ENCODE measurements at places on chromosomes 7 and 10.

DNA sequence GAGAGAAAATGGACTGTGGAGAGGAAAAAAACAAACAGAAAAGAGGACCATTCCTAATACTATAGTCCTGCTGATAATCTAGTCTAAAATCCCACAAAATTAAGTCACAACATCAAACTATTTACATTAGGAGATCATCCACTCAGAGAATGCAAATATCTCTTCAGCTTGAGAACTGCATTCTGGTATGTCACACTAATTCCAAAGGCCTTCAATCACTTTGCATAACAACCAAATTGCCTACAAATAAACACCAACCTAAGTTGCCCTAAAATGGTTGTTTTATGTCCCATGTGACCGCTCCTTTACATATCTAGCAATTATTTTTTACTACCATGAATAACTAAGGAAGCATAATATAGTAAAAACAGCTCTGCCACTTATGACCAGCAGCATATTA, 264.3 kb downstream of the CACNA2D1 start:
- no peak for DNase-seq

GRCh38 chr7:4225361-4225771, 456.7 kb upstream of the FOXK1 start:
- DNase-seq: no peak

GRCh38 chr10:5446390-5446926, 34.1 kb downstream of the NET1 start:
- DNase-seq: peak; percentile 16

GRCh38 chr10:66586897-66587679, 338.7 kb upstream of the LRRTM3 start:
- DNase-seq: no peak

GRCh38 chr10:26527018-26527417, 88.9 kb downstream of the APBB1IP start:
- no peak for DNase-seq

DNA sequence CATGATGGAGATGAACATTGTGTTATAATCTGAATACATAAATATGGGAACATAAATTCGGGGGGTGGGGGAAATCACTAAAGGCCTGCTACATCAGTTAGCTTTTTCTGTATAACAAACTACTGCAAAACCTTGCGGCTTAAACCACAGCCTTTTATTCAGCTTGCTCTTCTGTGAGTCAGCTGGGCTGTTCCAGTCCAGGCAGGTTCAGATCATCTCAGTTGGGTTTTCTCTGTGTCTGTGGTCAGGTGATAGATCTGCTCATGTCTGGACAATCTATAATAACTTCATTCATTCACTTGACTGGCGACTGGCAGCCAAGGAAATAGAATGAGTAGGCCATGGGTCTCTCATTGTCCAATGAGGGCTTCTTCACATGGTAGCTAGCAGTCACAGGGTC, 23.5 kb downstream of the HTR7 start:
- DNase-seq: no peak

DNA sequence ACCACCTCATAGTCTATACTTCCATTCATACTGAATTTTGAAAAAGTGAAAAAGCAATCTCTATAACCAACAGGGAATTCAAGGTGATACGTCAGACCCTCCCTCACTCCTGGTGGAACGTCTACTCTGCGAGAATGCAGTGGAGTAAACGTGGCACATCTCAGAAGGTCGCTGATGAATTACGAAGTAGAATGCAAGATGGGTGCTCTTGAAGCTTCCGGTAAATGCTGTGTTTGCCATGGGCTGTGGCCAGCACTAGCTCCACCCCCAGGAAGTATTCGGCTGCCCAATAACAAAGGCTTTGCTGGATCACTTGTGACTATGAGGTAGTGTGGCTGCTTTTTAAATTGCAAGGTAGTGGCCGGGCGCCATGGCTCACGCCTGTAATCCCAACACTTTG, 226.0 kb downstream of the PRPF18 start:
- DNase-seq: no peak

GRCh38 chr7:16026253-16027020, 340.0 kb upstream of the MEOX2 start:
- DNase-seq: no peak

DNA sequence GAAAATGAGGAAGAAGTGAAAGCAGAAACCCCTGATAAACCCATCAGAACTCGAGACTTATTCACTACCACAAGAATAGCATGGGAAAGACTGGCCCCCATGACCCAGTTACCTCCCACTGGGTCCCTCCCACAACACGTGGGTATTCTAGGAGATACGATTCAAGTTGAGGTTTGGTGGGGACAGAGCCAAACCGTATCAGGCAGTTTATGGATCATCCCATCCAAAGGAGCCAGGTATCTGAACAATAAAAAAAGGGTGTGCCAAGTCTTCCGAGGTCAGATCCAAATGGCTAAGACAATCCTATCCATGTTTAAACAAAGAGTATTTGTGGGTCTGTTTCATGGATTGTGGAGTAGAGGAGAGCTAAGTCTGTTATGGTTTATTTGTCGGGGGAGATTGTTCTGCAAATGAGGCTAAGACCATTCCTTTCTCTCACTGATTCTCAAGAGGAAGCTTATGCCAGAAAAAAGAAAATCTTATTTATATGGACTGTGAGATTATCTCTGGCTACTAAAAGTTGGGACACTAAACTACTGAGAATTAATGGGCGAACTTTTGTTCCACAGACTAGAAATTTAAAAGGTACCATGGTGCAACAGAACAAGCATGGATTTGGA, 203.7 kb downstream of the IPMK start:
- DNase-seq: no peak

GRCh38 chr7:134910214-134910890, 76.0 kb upstream of the AGBL3 start:
- DNase-seq: no peak

DNA sequence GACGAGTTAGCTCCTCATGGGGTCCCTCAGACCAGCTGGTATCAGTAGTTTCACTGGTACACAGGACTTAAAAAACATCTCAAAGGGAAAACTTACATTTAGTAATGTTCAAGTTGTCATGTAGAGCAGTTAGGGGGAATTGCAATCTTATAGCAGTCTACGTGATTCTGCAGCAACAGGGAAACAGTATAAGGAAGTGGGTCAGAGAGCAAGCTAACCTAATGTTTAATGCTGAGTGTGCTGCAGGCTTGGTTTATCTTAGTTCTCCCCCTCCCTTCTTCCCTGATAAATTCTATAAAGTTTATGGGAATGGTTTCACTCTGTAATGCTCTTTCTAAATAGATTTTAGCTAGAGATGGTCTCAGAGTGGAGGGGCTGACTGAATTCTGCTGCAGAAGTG, 11.3 kb downstream of the SPAM1 start:
- DNase-seq: no peak

DNA sequence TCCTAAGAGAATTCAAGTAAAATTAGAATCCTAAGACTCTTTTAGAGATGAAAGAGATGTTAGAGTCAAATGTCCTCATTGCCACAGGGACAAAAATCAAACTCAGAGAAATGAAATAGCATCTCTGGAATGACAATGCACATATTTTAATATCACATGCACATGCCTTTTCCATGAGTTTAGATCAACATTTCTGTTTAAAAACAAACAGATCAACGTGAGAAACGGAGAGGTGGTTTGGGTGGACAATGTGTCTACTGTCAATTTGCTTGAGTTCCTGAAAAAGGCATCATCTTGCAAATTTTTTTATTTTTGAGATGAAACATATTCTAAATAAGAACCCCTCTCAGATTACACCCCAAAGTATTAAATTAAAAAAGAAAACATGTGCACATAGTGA, 130.0 kb downstream of the CHRM2 start:
- no peak for DNase-seq

DNA sequence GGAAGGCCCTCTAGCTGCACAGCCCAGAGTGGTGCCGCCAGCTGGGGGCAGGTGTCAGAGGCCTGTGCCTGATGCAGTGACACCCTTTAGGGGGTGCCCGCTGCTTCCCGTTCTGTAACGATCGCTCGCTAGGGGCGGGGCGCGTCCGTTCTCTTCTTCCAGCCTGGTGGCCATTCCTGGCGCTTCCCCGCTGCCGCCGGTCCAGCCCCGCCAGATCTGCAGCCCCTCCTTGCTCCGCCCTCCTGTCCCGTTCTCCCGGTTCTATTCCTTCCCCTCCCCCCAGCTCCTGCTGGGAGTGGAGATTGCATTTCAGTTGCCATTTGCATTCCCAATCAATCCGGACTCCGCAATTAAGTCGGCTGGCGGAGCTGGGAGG, 39.2 kb downstream of the AGAP3 start:
- no peak for DNase-seq

DNA sequence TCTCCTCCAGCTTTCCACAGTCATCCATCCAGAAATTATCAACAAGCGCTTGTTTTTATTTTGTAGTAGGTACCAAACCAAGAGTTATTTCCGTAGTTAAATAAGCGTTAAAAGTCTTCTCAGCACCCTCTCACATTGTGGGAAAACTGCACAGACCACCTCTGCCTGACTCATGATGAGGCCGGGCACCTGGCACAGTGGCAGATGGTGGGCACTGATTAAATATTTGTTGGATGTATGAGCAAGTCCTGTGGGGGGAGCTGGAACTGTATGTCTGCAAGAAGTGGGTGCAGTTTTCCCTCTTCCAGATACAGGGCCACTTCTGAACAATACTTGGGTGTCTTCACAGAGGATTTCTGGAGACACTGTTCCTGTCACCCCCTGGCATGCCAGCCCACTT, 5.3 kb upstream of the REPIN1 start:
- no peak for DNase-seq

GRCh38 chr10:105150259-105150880, 509.3 kb downstream of the SORCS3 start:
- no peak for DNase-seq

GRCh38 chr7:74709880-74710671, 52.6 kb downstream of the GTF2I start:
- no peak for DNase-seq

DNA sequence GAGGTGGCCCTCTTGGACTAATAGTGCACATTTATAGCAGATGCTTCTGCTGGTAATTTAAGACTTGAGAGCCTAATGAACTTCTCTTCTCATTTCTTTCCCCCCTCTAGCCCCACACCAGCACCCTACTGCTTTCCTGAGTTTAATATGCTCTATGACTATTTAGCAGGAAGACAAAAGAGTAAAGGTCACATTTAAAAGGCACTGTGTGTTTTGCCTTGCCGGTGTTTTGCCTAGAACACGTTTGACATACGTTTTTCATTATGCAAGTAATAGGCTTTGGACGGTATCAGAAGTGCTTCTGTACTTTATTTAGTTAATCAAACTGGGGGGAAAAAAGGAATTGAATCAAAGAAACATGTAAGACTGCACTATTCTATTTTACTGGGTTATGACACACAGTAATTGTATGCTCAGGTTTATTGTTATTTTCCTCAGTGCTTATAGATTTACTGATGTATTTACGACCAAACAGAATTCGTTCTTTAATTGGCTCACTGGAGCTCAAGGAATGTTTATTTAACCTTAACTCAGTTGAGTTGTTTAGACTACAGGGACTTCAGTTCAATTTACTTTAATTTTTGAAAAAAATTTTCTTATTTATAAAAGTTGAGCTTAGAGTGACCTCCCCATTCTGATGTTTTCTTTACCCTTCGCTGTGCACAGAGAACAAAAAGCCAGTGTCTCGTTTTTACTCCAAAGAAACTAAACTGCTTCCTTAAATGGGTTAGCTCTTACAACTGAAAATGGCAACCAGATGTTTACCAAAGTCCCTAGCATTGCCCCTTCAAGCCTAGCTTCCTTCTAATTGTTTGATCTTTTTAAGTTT, 35.4 kb downstream of the CPED1 start:
- no peak for DNase-seq

DNA sequence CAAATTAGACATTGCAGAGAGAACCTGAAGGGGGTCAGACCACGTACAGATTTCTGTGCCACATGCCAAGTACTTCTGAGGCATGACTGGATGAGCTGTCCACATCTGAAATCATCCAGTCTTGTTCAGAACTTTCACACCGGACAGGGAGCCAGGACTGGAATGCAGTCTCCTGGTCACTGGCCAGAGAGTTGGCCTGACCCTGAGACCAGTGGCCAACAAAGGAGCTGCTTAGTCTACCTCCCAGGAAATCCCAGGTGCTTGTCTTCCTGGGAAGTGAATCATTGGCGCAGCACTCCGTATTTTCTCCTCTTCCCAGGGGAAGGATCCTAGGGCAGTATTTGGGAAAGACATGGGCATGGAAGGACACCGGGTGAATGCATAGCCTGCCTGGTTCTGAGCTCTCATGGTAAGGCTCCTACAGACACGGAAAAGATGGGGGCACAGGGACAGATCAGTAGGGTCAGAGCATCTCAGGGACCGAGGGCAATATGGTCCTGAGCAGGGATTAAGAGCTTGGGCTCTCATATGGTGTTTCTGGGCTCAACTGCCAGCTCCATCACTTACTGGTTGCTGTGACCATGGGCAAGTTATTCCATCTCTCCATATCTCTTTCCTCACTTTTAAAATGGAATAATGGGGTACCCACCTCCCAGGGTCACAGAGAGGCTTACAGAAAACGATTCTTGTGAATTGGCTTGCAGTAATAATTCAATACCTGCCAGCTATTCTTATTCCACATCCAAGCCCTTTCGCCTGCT, 1.3 kb upstream of the SCD start:
- no peak for DNase-seq

GRCh38 chr7:128821724-128822123, 8.5 kb upstream of the FLNC start:
- no peak for DNase-seq

DNA sequence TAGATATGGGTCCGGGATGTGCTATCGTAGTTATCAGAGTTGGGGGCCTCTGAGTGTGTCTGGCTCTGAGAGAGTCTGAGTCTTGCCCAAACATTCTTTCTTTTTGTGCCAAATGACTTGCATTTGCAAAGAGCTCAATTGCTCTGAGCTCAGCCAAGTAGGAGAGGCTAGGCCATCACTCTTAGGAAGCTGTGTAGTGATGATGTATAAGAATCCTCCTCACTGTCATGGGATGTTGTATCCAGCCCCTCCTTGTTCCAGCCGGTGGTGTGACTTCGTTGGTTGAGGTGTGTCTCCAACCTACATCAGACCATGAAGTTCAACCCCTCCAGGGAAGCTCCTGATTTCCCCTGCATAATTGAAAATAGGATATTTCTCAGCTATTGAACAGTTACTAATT, 97.5 kb upstream of the NPS start:
- DNase-seq: no peak

DNA sequence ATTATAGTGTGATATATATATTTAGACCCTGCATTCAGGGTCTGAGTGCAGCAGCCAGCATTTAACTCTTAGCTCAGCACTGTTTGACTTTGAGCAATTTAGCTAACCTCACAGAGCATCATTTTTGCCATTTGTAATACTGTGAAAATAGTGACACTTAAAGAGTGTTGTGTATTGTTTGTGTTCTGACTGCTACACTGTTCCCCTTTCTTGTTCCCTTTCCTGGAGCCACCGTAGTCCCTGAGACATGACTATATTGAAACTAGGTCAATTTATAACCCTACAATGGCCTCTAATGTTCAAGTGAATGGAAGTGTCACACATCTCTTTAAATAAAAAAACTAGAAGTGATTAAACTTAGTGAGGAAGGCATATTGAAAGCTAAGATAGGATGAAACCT, 20.3 kb upstream of the CD36 start:
- DNase-seq: no peak

GRCh38 chr7:27527348-27527714, 135.4 kb downstream of the HIBADH start:
- DNase-seq: no peak

- DNase-seq: no peak
Measured at GRCh38 chr10:121378251-121378801, 219.9 kb downstream of the FGFR2 start.

- no peak for DNase-seq
Measured at GRCh38 chr10:114478281-114478680, 74.0 kb upstream of the AFAP1L2 start.
